ENCODE measurements at places on chromosomes 2 and 18.

DNA sequence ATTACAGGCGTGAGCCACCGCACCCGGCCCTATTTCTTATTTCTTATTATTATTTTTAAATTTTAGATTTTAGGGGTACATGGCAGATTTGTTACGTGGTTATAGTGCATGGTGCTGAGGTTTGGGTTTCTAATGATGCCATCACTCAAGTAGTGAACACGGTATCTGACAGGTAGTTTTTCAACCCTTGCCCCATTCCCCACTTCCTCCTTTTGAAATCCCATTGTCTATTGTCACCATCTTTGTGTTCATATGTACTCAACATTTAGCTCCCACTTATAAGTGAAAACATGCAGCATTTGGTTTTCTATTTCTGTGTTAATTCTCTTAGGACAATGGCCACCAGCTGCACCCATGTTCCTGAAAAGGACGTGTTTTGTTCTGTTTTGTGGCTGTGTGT is 39.5 kb downstream of the TGIF1 start:
- no peak for DNase-seq

GRCh38 chr2:1248187-1248586 is 165.1 kb upstream of the TPO start:
- DNase-seq: no peak

DNA sequence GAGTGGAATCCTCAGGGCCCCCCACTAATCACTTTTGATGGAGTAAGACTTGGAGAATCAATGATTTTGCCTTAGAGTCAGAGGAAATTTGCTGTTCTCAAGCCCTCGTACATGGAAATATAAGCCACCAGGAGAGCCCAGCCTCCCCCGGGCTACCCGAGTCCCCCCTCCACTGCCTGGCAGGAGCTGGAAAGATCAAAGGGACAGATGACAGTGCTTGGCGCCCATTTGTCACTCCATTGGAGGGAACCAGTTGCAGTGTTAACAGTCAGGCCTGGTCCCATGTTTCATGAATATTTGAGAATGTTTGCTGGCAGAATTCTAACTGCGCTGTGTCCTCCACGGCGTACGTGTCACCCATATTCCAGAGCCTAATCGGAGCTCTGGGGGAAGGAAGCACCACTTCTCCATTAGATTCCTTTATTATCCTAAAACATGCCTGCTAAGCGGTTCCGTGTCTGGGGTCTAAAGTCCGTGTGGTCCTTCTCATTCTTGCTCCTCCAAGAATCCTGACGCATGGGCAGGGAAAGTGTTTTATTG is 202.4 kb downstream of the KLHL29 start:
- DNase-seq: no peak

GRCh38 chr2:48504647-48505327 is 25.2 kb upstream of the STON1 start:
- DNase-seq: no peak

DNA sequence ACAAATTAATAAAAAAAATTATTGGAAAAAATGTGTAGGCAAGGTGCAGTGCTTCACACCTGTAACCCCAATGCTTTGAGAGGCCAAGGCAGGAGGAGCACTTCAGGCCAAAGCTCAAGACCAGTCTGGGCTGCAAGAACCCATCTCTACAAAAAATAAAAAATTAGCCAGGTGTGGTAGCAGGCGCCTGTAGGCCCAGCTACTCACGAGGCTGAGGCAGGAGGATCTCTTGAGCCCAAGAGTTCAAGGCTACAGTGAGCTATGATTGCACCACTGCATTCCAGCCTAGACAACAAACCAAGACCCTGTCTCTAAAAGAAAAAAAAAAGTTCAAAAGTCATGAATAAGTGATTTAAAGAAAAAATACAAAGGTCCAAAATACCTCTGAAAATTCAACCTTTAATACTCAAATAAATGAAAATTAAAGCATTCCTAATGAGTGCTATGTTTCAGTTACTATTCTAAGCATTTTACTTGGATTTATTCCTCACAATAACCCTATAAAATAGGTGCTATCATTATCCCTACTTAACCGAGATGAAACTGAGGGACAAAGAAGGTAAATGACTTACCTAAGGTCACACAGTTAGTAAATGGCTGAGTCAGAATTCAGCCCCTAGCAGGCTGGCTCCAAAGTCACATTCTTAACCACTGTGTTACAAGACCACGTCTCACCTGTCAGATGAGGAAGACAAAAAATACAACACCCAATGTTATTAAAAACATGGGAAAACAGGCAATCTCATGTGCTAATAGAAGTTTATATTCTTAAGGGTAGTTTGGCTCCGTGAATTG is 36.4 kb upstream of the PCBP1 start:
- no peak for DNase-seq

GRCh38 chr2:171475979-171476378 is 42.0 kb downstream of the DCAF17 start:
- no peak for DNase-seq

GRCh38 chr2:85330839-85331636 is 3.2 kb upstream of the TGOLN2 start:
- DNase-seq: no peak

DNA sequence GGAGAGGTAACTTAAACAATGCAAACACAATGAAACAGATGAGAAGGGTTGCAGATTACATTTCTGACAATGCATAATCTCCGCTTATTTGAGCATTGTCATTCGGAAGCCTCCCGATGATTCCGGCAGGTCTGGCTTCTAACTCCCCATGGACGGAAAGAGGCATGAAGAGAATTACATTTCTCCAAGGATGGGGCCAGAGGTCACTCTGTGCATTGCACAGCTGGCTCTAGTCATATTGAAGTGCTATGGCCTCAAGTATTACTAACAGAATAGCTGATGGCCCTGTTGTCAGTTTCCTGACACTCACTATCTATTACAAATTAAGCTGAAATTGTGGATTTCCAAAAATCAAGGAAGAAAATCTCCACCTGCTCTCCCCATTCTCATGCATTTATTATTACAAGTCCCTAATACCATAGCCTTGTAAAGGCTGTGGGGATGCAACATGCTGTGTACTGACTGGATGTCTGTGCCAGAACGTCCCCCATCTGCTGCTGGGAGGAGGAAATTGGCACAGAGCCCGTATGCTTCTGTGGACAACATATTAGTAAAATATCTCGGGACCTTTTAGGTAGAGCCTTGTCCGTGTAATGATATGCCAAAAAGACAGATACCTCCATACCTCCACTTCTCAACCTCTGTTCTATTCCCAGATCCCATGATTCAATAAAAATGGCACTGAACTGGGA is 168.1 kb downstream of the SETBP1 start:
- DNase-seq: peak; percentile 32

- no peak for DNase-seq
Measured at GRCh38 chr2:35447215-35447614, 908.4 kb upstream of the CRIM1 start.

- DNase-seq: no peak
Measured at GRCh38 chr2:232488097-232488711, 570 bp upstream of the ECEL1 start.

GRCh38 chr2:71880846-71881610 is 266.6 kb downstream of the CYP26B1 start:
- no peak for DNase-seq

GRCh38 chr2:23381084-23381483 is 3.9 kb upstream of the KLHL29 start:
- DNase-seq: peak; percentile 90

DNA sequence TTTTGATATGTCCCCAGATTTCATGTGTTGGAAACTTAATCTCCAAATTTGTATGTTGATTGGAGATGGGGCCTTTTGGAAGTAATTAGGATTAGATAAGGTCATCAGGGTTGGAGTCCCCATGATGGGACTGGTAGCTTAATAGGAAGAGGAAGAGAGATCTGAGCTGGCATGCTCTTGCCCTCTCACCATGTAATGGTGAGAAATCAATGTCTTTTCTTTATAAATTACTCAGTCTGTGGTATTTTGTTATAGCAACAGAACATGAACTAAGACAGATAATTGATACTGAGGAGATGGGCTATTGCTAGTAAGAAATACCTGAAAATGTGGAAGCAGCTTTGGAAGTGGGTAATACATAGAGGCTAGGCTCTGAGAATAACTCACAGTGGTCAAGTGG is 48.0 kb downstream of the CDC42EP3 start:
- no peak for DNase-seq

DNA sequence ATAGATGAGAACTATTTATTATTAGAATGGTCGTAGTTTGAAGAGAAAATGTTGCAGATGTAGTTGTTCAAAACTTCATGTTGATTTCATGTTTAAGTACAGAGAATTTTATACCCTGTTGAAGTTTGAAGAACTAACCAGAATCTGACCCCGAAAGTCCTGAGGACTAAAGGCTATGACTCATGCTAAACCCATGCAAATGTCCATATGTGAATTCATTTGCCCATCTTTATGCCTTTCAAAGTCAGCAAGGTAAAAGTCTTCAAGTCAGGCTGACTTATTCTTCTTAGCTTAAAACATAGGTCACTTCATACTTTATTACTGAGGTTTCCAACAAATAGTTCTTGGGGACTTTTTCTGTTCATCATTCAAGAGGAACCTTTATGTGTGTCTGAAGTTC is 185.5 kb downstream of the CCDC85A start:
- DNase-seq: no peak

DNA sequence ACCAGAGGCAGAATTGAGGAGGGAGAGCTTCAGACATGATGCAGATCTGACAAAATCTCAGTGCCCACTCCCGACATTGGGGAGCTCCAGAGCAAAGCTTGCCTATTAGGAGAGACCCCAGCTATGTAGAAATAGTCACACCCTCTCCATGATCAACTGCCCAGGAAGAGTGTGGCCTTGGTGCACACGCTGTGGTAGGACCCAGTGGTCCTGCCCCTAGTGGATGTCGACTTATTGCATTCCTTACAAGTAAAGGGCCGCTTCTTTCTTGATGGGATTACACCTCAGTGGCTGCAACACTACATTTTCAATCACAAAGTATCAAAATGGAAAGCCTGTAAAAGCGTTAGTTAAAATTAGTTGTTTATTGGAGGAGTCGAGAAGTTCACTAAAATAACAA is 64.2 kb downstream of the VRK2 start:
- no peak for DNase-seq

DNA sequence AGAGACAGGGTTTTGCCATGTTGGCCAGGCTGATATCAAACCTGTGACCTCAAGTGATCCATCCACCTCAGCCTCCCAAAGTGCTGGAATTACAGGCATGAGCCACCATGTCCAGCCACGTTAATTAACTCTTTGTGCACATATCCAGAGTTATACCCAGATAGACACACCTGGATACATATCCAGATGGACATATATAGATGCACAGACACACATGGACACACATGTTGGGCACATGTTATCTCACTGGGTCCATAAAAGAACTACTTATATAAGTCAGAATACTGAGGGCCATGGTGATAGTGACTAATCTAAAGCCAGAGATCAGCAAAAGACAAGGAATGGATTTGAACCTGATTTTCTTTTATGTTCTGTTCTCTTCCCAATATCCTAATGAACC is 158.6 kb downstream of the IRS1 start:
- no peak for DNase-seq

- DNase-seq: no peak
Measured at GRCh38 chr2:102498414-102498813, 25.4 kb downstream of the SLC9A4 start.

GRCh38 chr2:206572725-206573124 is 69.6 kb upstream of the FAM237A start:
- no peak for DNase-seq

- DNase-seq: no peak
Measured at GRCh38 chr18:56139792-56140254, 498.6 kb downstream of the TXNL1 start.

DNA sequence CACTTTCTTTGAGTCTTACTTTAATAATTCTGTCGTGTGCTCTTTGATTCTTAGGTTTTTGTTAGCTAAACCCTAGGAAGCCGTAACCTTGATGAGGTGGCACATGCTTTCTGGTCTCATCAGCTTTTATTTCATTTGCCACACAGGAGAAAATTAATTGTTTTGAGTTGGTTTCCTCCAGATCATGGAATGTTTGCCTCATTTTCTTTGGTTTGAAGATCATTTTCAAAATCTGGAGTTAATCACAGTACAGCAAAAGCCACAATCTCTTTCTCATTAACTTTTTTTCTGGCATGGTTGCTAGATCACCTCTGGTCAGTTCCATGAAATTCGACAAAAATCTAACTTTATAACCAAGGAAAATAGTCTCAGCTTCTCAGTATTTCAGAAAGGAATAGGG is 182.9 kb downstream of the MYO1B start:
- no peak for DNase-seq

- DNase-seq: no peak
Measured at GRCh38 chr2:7694076-7694985, 777.1 kb downstream of the RNF144A start.

DNA sequence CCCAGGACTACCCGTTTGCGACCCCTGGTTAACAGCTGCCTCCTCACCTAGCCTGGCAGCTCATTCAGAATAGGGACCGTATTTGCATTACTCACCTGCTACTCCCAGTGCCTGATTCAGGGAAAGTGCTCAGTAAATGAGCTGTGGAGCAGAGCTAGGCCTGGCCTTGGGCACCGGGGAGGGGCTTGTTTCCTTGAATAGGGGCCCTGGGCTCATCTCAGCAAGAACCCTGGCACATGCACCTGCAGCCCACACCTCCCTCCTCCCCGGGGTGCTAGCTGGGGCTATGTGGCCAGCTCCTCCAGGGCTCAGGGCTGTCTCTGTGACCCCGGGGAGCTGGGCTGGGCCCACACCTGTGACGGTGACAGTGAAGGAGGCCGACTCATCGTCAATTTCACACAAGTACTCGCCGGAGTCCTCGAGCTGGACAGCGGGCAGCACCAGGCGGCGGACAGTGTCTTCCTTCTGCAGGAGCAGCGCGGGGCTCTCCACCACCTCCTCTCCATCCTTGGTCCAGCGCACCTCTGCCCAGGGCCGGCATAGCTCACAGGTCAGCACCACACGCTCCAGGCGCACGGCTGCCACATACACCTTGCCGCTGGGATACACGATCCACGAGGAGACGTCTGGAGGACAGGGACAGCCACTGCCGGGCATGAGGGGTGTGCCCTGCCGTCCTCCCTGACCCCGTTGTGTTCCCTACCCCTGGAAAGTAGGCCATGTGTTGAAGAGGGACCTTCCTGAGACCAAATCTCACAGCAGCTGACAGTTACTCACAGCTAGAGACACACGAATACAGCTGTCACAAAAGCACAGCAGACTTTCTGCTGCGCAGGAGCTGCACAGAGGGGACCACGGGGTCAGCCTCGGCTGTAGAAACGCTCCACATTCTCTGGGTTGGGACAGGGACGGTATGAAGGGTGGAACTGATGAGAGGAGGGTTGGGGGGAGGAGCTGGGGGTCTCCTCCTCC is 9.0 kb downstream of the OBSL1 start:
- DNase-seq: no peak

GRCh38 chr18:42822711-42823110 is 292.8 kb downstream of the RIT2 start:
- DNase-seq: no peak

DNA sequence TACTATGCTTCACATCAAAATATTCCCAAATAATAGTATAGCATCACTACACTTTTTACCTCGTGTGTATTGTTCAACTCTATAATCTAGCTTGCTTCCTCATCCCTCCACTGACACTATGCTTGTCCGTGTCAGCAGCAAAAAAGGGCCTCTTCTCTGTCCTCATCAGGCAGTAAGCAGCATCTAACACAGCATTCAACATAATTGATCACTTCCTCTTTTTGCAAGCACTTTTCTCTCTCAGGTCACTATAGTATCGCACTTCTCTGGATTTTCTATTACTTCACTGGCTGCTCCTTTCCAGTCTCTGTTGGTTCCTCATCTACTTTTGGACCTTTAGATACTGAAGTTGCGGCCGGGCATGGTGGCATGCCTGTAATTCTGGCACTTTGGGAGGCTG is 64.9 kb upstream of the ZSWIM2 start:
- DNase-seq: no peak

Measured in DMS153 (cell line).